H9 (cell line): ENCODE measurements at places on chromosomes 1 and 21.

GRCh38 chr21:41621513-41621912, 113.6 kb upstream of the TMPRSS2 start:
- DNase-seq: no peak

- DNase-seq: no peak
These were observed 1.1 kb downstream of the USP48 start for GRCh38 chr1:21781815-21782348.

DNA sequence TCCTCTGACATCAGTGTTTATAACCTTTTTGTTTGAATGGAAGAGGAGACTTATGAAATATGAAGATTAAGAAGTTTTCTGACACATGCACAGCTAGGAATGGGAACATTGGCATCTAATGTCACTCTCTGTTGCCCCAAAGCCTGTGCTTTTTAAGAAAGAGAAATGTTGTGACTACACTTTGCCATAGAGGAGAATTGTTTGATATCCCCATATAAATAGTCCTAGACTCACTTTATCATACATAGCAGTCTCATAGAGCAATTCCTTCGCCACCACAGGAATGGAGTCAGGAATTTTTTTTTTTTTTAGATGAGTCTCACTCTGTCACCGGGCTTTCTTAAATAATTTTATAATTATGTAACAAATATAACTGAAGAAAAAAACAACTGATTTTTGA, 1.5 kb downstream of the KRTAP21-3 start:
- DNase-seq: no peak

- DNase-seq: no peak
These were observed 277.1 kb upstream of the SGIP1 start for GRCh38 chr1:66256629-66257572.

DNA sequence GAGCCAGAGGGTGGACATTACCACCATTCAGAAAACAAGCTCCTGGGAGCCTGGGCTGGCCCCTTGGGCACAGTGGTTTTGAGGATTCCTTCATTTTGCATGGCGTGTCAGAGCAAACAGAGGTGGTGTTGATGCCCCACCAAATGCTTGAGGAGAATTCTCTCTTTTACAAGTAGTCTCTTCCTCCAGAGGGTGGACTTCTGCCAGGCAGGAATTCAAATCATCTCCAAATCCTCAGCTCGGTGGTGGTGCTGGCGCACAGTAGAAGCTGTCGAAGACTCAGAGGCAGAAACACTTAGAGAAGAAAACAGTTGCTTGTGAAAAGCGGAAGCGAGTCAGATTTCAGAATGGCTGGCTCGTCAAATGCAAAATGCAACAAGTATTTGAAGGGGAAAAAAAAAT, 3.4 kb upstream of the CHI3L1 start:
- DNase-seq: no peak

DNA sequence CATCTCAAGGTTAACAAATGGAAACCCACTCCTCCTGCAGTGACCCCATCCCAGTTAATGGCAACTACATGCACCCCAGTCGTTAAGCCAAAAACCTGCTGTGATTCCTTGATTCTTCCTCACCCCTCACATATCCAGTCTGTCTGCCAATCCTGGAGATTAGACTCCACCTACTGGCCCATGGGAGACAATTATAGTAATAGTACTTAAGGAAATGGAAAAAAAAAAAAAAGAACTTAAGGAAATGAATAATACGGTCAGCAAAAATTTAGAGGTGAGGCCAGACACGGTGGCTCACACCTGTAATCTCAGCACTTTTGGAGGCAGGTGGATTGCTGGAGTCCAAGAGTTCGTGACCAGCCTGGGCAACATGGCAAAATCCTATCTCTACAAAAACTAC, 7.0 kb downstream of the NOL9 start:
- no peak for DNase-seq

DNA sequence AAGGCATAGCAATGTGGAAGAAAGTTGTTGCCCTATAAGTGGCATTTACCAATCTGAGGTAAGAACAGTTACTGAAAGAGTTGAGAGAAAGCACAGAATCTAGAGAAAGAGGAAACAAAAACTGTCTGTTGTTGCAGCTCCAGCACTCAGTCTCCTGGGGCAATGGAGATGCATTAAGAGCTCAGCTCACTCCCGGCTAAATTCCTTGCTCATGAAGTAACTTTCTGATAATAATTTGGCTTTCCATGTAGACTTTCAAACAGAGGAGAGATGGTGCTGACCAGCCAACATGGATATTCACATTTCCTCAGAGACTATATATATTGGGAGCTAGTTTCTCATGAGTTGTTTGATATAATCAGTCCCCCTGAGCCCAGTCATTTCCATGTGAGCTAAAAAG, 135.3 kb downstream of the GDAP2 start:
- DNase-seq: no peak

DNA sequence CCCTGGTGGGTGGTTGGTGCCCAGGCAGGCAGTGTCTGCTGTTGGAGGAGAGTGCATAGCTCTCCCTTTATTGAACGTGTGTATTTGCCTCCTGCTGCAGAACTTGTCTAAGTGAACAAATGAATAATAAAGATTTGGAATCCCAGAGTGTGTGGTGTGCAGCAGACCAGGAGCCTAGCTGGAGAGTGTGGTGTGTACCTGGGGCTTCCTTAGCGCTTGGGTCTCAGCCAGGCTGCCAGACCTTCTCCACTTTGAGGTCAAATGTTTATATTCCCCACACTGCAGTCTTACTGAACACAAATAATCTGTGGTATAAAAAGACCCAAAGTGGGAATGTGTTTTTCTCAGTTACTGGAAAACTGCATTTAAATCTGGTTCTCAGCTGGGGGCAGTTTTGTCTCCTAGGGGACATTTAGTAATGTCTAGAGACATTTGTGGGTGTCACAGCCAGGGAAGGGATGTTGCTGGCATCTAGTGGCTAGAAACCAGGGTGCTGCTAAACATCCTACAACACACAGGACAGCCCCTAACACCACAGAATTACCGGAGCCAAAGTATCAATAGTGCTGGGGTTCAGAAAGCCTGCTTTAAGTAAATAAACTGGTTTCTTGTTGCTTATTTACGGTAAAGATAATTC, 23.6 kb downstream of the SLC37A1 start:
- DNase-seq: no peak

- peak; percentile 98 for DNase-seq
These were observed 34.8 kb downstream of the KCNQ4 start for GRCh38 chr1:40818264-40818961.

- DNase-seq: no peak
These were observed 29.2 kb downstream of the RAP1A start for GRCh38 chr1:111648806-111649205.

GRCh38 chr1:63671514-63671913, 78.3 kb downstream of the PGM1 start:
- DNase-seq: no peak

DNA sequence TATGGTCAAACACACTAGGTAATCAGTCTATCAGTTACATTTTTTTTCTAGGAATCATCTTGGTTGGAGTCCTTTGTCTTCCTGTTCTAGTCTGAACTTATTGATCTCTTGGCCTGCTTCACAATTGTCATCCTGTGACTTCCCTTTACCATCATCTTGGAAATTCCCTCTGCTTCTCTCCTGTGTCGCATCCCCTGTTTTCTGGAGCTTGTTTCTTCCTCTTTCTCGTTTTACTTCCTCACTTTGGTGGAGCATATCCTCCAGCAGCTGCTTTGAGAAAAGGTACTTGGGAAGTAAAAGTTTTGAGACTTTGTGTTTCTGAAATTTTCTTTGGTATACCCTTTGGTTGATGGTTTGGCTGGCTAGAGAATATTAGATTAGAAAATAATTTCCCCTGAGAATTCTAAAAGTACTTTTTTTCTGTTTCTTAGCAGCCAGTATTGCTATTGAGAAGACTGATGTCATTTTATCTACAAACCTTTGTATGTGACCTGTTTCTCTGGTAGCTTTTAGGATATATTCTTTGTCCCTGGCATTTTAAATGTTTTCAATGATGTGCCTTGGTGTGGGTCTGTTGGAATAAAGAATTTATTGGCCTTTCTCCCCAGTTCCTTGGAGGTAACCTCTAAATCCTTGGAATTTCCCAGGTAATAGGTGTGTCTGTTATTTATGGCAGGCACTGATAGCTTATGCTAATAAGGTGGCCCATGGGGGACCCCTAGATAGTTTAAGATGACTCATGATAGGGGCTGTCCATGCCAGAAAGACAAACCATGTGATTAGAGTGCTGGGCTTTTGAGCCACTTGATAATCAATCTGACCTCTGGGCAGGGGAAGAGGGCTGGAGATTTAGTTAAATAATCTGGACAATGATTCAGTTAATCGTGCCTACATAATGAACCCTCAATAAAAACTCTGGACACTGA, 6.1 kb upstream of the MYCL start:
- no peak for DNase-seq

GRCh38 chr1:114214016-114214415, 60.3 kb upstream of the SYT6 start:
- DNase-seq: no peak

GRCh38 chr1:14928886-14929546, 224.5 kb upstream of the TMEM51 start:
- DNase-seq: no peak

DNA sequence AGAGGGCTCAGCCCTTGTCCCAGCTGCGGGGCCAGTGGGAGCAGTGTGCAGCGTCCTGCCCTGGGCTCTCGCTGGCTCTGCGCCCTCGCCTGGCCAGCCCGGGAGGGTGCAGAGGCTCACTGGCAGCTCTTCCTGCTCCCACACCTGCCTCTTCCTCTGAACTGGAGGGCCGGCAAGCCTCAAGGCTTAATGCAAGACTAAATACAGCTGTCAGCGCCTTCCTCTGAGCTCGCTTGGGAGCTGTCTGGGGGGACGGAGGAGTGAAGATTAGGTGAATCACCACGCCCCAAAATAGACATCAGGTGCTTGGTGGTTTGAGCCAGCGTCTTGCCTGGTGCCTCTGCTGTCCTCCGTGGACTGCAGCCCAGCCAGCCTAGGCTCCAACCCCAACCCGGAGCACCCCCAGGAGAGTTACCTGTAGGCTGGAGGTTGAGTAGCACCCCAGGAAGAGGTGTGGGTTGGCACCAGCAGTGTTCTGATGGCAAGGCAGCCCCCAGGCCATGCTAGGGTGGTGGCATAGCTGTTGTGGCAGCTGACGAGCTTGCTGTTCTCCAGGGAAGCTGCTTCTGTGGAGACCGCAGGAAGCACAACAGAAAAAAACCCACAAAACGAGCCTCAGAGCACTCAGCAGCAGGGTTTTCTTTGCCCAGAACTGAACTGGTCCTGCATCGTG, 36.9 kb downstream of the UMODL1 start:
- peak; percentile 85 for DNase-seq

- no peak for DNase-seq
These were observed 75.5 kb downstream of the LRRC8D start for GRCh38 chr1:89896105-89896942.

DNA sequence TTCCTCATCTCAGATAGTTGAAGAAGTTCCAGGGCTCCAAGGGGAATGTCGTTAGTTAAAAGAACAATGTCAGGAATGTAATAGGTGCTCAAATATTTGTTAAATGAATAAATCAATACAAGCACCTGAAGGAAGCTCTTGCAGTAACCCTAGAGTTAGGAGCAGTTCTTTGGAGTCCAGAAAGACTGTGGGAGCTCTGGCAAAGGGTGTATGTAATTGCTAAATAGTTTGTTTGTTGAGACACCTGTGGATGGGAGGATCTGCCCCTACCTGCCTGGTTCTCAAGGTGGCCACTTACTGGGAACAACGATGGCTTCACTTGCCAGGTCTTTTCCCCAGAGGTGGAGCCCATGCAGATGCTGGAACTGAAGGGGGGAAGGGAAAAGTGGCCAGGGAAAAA, 27.5 kb upstream of the JUN start:
- DNase-seq: no peak

DNA sequence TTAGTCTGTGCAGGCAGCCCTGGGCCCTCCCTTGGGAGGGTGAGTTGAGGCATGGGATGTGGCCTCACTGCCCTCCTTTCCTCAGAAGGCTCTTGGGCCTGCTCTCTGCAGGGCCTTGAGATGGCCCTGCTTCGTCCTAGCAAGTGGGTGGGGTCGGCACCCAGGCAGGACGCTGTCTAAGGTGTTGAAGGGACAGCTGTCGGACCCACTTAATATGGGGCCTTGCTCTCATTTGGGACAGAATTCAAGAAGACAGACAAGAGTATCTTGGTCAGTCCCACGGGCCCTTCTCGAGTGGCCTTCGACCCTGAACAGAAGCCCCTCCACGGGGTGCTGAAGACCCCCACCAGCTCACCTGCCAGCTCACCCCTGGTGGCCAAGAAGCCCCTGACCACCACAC, 26.0 kb upstream of the PDXK start:
- DNase-seq: no peak

DNA sequence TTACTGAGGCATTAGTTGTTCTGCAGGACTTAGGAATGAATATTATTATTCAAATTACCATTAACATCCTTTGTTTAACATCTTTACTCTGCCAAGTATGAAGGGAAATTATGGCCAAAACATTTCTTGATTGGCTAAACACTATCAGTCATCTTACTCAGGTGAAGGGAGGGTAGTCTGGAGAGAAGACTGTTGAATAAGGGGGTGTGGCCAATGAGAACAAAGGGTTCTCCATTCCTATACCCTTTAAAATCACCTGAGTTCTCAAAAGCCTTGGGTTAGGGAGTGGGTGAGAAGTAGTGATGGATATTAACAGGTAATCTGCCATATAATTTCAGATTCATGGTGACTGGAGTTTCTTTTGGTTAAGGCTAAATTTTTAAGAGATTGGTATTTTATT, 19.3 kb downstream of the CRYZL1 start:
- no peak for DNase-seq

DNA sequence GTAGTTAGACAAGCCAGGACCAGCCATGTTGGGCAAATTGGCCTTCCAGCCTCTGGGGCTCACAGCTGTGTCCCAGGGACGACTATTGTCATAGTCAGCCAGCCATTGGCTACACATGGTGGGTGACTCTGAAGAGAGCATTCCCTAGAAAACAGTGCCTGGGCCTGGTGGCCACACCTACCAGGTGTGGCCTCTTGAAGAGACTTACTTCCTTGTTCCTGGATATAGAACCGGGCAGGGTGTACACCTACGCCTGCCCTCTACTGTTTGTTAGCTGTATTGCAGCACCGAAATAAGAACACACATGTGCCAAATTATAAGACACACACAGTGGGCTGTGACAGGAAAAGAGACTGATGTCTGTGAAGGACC, 134.6 kb upstream of the ARHGEF16 start:
- DNase-seq: peak; percentile 86

- DNase-seq: no peak
These were observed 25.6 kb downstream of the SEC16B start for GRCh38 chr1:177944016-177944949.

DNA sequence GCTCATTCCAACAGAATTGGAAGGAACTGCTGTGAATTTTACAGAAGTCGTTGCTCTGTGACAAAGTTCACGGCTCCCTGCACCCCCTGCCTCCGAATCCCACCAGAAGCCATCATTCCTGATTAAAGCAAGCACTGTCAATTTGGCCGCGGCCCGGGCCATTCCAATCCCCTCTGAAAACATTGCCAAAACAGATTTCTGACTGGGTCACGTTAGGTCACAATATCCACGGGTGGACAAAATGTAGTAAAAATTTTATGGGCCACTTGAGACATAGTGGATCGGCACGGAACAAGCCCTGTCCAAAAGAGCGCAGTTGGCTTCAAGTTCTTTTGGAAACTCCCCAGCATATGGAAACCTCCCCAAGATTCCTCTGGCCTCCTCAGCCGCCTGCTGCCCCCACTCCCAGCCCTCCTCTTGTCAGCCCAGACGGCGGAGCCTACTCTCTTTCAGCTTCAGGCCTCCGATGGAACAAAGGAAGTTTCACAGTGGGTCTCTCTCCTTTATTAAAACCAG, 67.2 kb upstream of the IFNAR2 start:
- no peak for DNase-seq
